ENCODE measurements at places on chromosomes 2 and 18.

DNA sequence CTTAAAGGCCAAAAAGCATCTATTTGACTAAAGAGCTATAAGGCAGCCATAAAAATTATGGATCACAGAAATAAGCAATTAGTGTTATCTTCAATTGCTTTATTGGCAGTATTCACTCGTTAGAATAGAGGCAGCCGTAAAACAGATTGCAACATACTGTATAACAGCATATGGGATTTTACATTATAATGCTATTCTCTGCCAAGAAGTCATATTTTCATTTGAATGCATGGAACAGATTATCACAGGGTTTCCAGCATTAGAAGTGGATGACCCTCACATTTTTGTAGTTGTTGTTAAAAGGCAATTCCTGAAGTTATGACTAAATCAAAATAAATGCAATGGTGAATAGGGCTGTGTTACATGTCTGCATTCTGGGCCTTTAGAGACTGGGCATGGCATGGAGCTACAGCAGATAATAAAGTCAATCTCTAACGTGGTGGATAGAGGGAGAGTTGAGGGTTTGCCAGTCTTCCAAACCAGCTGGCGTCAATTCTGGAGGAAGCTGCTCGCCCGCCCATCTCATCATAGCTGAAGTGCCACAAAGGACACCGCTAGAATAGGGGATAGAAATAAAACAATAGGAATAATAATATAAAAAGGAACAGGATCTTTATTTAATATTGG lies 155.4 kb upstream of the VRK2 start:
- DNase-seq: no peak

- DNase-seq: no peak
Measured at GRCh38 chr18:63438181-63438580, 15.9 kb upstream of the VPS4B start.

- peak; percentile 67 for DNase-seq
Measured at GRCh38 chr18:72986103-72986502, 118.3 kb upstream of the NETO1 start.

- no peak for DNase-seq
Measured at GRCh38 chr2:30705056-30705455, 102.2 kb downstream of the CAPN13 start.

DNA sequence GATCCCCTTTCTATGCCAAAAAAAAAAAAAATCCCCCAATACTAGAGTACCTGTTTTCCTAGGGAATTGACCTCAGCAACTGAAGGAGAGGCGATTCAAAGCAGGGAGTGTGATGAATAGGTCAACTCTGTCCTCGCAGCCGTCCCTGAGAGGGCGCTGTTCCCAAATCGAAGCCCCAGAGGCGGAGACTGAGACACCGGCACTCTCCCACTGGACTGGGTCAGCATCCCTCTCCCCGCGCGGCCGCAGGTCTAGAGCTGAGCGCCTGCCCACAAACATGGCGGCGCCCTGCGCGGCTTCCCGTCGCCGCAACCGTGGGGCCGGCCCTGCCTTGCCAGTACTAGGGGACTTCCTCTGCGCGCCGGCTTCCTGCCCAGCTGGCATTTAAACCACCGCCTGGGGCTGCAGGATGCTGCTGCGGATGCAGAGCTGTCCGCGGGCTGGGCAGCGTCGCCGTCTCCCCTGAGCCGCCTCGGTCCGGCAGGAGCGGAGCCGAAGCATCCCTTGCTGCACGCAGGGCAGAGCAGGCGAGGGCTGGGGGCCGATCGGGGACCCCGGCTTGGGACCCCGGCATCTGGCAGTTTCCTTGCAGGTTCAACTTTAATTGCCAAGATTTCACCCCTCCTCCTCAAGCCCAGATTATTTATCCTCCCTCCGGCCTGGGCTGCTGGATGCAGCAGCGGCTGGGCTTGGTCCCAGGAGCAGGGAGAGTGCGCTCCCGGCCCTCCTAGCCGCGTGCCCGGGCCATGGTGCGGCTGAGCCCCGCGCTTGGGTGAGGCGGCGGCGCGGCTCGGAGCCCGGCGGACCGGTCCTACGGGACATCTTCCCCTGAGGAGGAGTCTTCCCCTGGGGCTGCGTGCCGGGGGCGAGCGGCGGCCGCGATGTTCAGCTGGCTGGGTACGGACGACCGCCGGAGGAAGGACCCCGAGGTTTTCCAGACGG lies at the start of gene EHD3:
EHD3 (plus strand) TSS at position 412 of the 942 bp plus-strand sequence; CDS start at position 882, 470 bp downstream.
- DNase-seq: peak; percentile 85

GRCh38 chr2:17877811-17878280 lies 621 bp upstream of the KCNS3 start:
- DNase-seq: peak; percentile 10

- DNase-seq: no peak
Measured at GRCh38 chr18:59561612-59562011, 135.6 kb downstream of the CCBE1 start.

- no peak for DNase-seq
Measured at GRCh38 chr2:70496819-70497218, 56.8 kb downstream of the TGFA start.

GRCh38 chr2:38037757-38038621 lies 38.0 kb downstream of the CYP1B1 start:
- peak; percentile 41 for DNase-seq

DNA sequence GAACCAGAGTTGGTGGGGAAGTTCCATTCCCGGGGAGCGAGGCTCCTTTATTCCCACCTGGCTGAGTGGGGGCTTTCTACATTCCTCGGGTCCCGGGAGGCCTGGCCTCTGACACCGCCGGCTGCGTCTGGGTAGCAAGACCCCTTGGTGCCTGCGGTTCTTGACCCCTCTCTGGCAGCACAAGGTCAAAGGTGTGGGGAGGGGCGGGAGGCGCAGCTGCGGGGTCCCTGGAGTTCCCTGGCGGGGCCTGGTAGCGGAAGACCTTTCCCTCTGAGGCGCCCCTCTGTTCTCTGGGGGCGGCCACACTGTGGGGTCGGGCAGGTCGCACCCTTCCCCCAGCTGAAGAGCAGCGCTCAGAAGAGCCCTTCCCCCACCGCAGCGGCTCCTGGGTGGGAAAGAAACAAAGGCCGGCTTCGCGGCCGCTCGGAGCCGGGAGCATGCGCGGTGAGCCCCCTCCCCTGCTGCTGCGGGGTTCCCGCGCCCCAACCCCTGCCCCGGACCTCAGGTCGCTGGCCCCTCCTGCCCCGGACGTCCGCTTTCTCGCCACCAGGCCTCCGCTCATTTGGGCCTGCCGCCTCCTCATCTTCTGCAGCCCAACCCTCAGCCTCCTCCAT lies 146.3 kb downstream of the ANKRD44 start:
- no peak for DNase-seq

DNA sequence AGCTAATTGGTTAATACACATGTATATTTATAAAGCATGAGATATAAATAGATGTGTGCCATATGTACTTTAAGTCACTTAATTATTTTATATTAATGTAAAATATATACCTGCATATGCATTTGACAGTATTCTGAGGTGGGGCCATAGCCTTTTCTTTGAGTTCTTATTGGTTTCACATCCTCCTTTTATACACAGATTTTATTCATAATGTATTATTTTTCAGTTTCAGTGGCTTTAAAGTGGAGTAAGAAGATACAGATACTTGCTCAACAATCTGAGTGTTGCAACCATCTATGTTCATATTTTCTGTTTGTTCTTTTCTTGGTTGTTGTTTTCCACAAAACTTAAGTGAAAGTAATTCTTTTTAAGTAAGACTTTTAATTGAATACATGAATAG lies 436.5 kb downstream of the RND3 start:
- no peak for DNase-seq

DNA sequence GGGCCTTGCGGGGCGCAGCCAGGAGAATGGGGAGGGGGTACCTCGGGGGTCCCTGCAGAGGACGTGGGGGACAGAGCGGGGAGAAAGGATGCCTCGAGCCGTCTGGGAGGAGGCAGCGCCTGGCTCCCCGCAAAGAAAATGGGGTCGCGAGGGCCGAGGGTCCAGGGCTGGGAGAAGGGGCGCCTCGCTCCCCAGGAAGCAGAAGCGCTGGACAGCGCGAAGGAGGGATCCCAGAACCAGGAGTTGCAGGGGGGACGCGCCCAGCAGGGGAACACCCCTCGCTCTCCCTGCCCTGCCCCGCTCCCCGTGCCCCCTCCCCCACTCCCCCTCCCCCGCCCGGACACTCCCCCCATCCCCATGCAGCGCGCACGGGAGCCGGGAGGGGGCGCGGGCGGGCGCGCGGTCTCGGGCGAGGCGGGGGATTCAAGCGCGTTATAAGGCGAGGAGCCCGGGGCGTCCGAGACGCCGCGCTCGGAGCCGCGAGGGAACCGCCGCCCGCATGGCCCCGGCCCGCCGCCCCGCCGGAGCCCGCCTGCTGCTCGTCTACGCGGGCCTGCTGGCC lies at the start of gene ERFE:
ERFE (plus strand) TSS at position 462 of the 562 bp plus-strand sequence; CDS start at position 500, 38 bp downstream.
- DNase-seq: no peak

GRCh38 chr2:152481881-152482583 lies 147.1 kb downstream of the FMNL2 start:
- no peak for DNase-seq

DNA sequence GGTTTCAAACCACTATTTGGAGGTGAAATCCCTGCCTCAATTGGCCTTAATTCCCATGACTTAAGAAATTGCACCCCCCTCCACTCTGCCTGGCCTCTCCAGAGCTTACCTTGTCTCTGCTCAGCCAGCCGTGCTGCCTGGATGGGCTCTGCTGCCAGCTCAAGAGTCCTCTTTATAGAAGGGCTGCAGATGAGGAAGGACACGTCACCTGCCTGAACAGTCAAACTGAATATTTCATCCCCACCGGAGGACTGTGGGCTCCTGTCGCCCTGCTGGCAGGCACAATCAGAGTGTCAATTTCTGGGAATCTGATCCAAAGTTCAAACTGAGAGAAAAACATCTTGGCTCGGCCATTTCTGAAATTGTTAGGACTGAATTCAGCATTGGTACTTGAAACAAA lies at the start of gene OTOS:
OTOS (minus strand) TSS at position 148 of the 400 bp plus-strand sequence. CDS start 332 bp downstream, outside the sequence.
- no peak for DNase-seq

GRCh38 chr2:166862468-166863132 lies 25.7 kb upstream of the XIRP2 start:
- DNase-seq: no peak

DNA sequence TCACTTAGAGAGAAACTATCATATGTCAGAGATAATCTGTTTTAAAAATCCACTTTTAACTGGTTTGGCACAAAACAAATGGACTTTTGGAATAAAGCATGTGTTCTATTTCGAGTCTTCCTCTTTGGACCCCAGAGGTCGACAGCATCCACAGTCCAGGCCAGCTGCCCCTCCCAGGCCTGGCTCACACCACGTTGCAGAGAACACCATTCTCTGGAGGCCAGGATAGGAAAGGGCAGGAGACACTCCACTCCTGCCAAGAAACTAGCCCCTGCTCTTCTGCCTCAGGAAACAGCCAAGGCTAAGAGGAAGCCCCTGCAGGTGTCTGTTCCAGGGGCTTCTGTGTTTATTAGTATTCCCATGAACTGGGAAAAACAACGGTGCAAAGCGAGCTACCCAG lies 456.6 kb upstream of the ID2 start:
- DNase-seq: no peak

- DNase-seq: peak; percentile 44
Measured at GRCh38 chr2:175880-176820, 87.7 kb downstream of the SH3YL1 start.

DNA sequence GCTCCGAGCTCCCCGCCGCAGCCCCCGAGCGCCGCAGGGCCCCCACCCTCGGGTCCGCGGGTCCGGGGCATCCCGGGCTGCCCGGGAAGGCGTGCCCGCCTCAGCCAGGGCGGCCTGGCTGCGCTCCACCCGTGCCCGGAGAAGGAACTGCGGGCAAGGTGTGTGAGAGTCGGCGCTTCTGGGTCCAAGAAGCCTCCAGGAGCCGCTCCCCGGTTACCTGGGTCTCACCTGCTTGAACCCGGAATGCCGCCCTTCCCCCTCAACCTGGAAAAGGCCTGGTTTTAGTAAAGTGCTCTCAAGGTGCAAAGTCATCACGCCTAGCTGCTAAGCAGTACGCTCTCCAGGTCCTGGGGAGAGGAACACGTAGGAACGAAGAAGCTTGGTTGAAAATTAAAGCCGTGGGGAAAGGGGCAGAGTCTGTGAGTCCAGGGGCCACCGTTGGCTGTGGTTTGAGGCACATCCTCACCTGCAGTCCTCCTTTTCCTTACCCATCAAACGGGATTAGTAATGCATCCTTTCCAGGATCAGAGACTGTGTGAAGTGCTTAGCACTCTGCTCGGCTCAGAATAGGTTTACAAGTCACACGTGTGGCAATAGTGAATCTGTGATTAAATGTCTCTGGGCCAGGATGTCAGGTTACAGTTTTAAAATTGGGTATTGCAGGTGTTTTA lies 1.2 kb downstream of the ASAP2 start:
- peak; percentile 52 for DNase-seq

DNA sequence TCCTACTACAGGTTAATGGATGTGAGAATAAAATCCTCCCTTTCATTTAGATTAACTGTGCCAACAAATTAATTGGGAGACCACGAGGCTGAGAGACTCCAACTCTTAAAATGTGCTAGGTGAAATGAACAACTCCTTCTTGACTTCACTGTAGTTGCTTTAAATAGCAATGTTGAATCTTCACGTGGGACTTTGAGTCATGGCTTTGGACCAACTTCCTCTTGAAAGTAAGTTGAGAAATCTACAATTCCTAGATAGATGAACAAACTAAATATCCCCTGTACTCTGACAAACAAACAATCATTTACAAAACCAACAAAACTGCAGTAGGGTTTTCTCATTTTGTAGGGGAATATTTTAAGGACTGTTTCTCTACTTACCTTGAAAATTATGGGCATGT lies 291.9 kb upstream of the SPRED2 start:
- no peak for DNase-seq

DNA sequence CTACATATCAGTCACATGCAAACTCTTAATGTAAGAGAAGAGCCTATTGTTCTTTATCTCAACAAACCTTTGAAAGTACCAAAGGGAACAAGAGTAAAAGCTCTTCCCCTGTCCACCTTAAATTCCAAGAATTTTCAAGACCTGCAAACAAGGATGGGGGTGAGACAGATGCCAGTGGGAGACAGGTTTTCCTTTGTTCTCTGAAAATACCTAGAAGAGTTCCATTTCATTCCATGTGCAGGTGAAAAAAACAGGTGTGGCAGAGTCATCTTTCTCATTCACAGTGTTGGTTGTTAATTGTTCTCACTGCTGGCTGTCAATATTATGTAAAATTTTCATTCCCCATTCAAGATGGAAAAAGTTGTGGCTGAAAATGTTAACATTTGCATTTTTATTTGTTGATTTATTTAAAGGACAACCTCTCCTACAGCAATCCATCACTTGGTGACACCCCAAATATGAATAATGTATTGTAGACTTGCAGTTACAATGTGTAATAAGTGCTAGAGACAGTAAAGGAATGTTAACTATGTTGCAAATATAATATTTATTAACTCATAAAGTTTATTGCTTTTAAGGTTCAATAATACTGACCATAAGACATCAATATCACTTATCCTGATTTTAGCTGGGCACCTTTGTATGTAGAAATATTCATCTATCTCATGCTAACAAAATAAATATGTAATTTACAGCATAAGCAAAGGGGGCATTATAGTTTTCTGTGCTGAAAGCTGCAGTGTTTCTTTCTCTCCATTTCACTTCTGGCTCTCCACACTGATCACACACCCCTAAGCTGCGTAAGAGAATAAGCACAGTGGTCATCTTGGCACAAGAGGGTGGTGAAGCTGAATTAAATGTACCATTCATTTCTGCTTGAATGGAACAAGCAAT lies 347.0 kb downstream of the KIAA1328 start:
- DNase-seq: no peak
